ENCODE measurements at places on chromosomes 4 and X. TPM values are rescaled to one million over a fixed set of nuclear protein-coding genes. Genes with fewer than 3 reads are reported as not detected.

Gene RPS6KA6
- total RNA-seq, result 0.12 TPM

DNA sequence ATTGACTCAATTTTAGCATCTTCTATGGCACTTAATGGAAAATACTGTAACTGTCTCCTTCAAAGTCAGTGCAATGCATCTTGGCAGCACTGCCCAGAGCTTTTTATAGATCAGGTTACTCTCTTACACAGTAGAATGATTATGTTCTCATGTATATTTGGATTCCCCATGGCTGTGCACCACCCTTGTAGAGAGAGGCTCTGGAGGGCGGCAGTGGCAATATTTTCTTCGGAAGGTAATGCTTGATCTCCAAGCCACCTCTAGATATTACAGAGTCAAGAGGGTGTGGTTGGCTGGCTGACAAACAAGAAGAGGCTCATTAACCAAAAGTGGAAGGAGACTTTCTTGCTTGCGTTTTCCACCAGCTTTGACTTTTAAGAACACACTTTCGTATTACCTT, 72.8 kb upstream of the ARSJ start:
- no peaks in the 10 kb centered on the region for H3K36me3 ChIP-seq
- no peak overlapping the region for H3K27ac ChIP-seq
- peaks cover 3% of the 10 kb centered on the region for H3K4me1 ChIP-seq
- no peak overlapping the region for H3K4me3 ChIP-seq

Gene DLG3
- total RNA-seq, result 18.4 TPM

DNA sequence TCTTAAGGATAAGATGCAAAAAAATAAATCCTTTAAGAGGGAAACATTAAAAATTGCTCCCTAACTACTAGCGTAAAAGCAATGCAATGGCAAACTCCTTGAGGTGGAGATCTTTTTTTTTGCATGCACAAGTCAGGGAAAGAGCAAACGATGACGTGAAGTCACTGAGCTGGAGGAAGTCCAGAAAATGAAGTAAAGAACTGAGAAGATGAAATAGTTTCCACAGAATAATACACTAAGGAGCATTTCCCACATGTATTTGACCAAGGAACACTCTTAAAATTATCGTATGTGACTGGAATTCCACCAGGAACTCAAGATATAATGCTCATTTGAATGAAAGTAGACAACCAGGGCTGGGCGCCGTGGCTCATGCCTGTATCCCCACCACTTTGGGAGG, 21.0 kb upstream of the DOCK11 start:
- no peaks in the 10 kb centered on the region for H3K27me3 ChIP-seq
- no peak overlapping the region for H3K4me3 ChIP-seq
- no peaks in the 10 kb centered on the region for H3K36me3 ChIP-seq
- peaks cover 2% of the 10 kb centered on the region for H3K4me1 ChIP-seq
- H3K27ac ChIP-seq, result no peak overlapping the region
- DNase-seq, result no peak

DNA sequence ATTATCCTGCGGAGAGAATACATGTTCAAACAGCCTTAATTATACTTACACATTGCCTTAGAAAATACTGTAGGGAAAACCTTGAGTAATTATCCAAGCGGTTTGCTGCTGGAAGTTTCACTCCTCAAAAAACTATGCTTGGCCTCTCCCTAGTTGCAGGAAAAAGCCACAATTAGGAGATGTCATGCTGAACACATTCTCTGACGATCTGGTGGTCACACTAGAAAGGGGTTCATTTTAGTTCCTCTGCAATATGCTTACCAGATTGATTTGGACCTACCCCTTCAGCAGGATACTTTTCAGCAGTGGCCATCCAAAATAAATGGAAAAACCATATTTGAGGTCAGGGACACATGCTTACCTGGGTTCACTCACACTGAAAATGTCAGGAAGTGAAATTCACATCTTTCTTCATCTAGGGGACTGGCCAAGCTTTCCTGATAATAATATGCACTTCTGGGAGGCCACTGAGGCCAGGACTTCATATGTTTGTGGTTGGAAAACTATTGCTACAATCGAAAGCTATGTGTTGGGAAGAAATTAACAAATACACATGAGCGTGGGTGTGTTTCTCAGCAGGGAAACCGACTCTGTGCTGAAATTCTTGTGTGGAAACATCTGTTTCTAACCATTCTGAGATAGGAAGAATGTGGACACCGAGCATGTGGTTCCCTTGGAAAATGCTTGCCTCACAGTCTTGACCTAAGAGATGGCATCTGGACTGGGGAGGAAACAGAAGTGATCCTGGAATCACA, 68.8 kb downstream of the ATXN3L start:
- H3K36me3 ChIP-seq, result no peaks in the 10 kb centered on the region
- H3K4me3 ChIP-seq, result no peak overlapping the region
- H3K4me1 ChIP-seq, result peaks cover 35% of the 10 kb centered on the region

DNA sequence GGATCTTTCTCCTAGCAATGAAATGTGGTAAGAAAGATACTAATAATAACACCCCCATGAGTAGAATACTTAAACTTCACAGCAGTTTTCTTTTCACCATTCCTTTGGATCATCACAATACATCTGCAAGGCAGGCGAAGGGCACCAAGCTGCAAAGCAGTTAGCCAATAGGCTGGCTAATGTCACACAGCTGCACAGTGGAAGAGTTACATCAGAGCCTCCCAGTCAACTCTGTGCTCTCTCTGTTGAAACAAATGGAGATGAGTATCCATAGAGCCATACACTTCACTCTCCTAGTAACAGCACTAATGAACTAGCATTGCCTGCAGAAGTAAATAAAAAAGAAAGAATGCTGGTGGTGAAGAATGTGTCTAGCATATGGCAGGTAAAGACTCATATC, 139.0 kb downstream of the ATG4A start:
- H3K4me3 ChIP-seq, result no peak overlapping the region
- H3K4me1 ChIP-seq, result no peaks in the 10 kb centered on the region
- no peak for DNase-seq
- no peaks in the 10 kb centered on the region for H3K27me3 ChIP-seq

DNA sequence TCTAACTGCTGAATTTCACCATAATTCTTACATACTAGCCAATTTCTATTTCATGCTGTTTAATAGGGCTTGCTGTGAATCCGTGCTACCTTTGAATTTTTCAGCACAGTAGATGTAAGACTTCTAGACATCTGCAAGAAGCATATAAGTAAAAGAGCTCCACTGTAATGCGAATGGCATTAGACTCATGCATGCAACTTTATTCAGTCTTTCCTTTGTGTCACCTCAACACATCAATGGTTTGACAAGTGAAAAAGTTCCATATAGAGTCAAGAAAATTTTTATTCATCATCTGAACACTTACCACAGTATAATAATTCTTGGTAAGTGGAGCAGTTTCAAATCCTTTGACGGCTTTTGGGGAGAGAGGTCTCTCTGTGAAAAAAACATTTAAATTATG, 48.9 kb downstream of the ARHGEF6 start:
- H3K4me3 ChIP-seq, result no peak overlapping the region
- peaks cover 64% of the 10 kb centered on the region for H3K4me1 ChIP-seq
- no peak for DNase-seq
- peak overlapping the region; percentile 81 for H3K27ac ChIP-seq
- H3K36me3 ChIP-seq, result peaks cover 33% of the 10 kb centered on the region
- no peaks in the 10 kb centered on the region for H3K27me3 ChIP-seq

- H3K4me3 ChIP-seq, result no peak overlapping the region
- H3K4me1 ChIP-seq, result peaks cover 26% of the 10 kb centered on the region
- H3K36me3 ChIP-seq, result peaks cover 8% of the 10 kb centered on the region
- H3K27me3 ChIP-seq, result no peaks in the 10 kb centered on the region
- H3K27ac ChIP-seq, result peak overlapping the region; percentile 3
- no peak for DNase-seq
Observed at GRCh38 chr4:2245057-2245786, 3.3 kb upstream of the HAUS3 start.

DNA sequence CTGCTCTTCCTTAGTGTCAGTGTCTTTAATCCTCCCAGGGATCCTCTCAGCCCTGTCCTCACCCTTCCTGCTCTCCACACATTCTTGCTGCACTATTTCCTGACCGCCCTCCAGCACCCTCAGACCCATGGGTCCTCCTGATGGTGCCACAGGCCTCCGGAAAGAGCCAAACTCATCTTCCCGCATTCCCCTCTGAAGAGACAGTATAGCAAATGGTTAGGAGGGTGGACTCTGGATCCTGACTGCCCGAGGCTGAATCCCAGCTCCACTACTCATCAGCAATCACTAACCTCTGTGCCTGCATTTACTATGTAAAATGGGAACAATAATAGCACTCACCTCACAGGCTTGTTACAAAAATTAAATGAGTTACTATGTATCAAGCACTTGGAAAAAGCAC, 6.2 kb downstream of the SUV39H1 start:
- H3K36me3 ChIP-seq, result peaks cover 39% of the 10 kb centered on the region
- H3K27ac ChIP-seq, result no peak overlapping the region
- no peaks in the 10 kb centered on the region for H3K27me3 ChIP-seq

All from activated CD4-positive, alpha-beta T cell treated with anti-CD3 and anti-CD28 coated beads for 36 hours (primary cell).